ENCODE measurements at places on chromosomes 1 and 21.

GRCh38 chr1:61080413-61081143 is 1.8 kb upstream of the NFIA start:
- DNase-seq = no peak

GRCh38 chr1:162956922-162957321 is 95.9 kb upstream of the CCDC190 start:
- no peak for DNase-seq

- no peak for DNase-seq
Observed at GRCh38 chr1:48692235-48692634, 84.5 kb downstream of the BEND5 start.

DNA sequence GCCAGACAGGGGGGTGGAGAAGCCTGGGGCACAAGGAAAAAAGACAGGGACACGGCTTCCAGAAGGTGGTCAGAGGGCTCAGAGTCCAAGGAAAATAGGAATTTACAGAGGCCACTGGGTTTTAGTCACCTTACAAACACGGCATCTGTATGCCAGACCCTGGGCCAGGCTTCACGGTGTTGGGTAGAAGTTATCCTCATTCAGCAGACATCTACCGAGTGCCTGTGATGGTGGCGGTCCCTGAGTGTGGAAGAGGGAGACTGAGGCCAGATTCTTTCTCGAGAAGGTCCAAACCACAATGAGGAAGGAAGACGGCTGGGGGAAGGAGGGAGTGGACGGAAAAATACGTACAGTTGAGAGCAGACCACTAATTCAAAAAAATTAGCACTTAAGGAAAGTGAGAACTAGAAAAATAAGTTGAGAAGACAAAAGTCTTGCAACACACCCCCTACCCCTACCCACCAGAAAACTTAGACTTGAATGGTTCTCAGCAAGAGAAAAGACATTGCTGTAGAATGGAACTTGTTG is 864 bp upstream of the BTG2 start:
- no peak for DNase-seq

- no peak for DNase-seq
Observed at GRCh38 chr1:29696656-29697390, 460.5 kb downstream of the PTPRU start.

All from CD4-positive, alpha-beta T cell treated with Interleukin-6 for 4 hours (primary cell).